ENCODE measurements at places on chromosomes 7 and 10.

- peak; percentile 45 for DNase-seq
Measured at GRCh38 chr10:18984531-18984930, 64.1 kb upstream of the MALRD1 start.

DNA sequence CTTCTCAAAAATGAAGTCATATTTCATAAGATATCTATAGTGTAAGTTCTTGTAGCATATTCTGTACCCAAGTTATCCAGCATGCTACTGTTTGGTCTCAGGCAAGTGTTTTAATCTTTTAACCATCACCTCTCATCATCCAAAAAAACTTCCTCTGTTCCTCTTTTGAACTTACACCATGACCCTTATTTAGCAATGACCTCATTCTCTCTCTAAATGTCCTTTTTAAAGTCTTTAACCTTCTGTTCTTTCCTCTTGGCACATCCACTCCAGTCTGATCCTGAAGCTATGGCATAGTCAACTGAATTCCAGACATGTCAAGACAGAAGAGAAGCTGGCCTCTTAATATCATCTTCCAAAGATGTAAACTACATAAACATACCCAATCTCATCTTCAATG, 26.2 kb downstream of the PPP3CB start:
- DNase-seq = no peak

DNA sequence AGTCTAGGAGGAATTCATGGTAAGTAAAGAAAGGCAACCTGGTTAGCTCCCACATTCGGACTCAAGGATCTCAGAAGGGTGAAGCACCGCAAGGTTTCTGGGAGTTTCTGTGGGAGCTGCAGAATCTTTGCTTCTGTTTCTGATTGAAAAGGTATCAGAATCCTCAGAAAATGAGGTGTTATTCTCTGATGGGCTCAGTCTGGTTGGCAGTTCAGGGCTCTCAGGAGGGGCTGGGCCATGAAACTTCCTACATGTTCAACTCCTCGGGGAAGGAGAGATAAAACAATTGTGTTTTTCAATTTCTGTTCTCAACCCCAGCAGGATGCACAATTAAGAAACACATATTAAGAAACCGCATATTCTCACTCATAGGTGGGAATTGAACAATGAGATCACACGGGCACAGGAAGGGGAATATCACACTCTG, 9.1 kb downstream of the OR2A7 start:
- DNase-seq = no peak

DNA sequence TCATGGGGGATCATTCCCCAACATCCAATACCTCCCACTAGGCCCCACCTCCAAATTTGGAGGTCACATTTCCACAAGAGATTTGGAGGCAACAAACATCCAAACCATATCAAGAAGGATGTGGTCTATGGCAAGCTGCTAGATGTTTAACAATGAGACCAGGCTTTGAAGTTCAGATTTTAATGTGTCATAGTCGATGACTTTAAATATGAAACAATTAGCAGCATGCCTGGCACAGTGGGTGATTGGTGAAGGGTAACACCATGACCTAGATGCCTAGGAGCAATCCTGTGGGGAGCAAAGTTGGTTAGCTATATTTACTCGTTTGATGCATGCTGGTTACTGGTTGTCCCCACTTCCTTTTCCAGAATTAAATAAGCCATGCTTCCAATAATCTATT, 356.4 kb upstream of the VWC2 start:
- DNase-seq = no peak
